ENCODE measurements at places on chromosomes 4 and X. TPM values are rescaled to one million over a fixed set of nuclear protein-coding genes. Genes with fewer than 3 reads are reported as not detected.

GRCh38 chrX:155048977-155049619 lies 21.8 kb downstream of the CMC4 start:
- H3K27me3 ChIP-seq = no peaks in the 10 kb centered on the region
- no peaks in the 10 kb centered on the region for H3K4me1 ChIP-seq
- H3K4me3 ChIP-seq = no peak overlapping the region
- peak; percentile 71 for DNase-seq

DNA sequence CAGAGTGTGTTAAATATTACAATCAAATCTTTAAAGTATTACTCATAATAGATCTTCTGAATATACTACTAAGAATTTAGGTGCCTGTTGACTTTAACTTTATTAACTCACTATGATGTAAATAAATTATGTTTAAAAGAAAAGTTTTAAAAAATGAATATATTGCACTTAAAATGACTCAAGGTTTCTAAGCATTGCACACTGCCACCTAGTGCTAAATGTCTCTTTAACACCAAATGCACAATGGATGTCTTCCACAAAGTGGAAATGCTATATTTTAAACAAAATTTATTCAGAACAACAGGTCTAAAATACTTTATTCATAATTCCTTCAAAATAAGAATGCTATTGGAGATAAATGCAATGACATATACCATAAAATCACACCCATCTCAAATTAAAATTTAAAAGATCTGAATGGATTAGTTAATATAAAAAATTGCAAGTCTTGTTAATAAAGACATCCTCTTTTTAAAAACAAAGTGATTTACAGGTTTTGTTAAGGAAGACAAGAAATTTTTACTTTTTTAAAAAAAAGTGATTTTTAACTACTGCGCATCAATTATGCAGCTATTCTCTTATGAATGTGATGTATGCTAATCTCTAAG lies 5.5 kb downstream of the INPP4B start:
- no peak overlapping the region for H3K27ac ChIP-seq
- H3K27me3 ChIP-seq = peaks cover 7% of the 10 kb centered on the region
- H3K4me1 ChIP-seq = peaks cover 16% of the 10 kb centered on the region
- H3K4me3 ChIP-seq = no peak overlapping the region

- no peak for DNase-seq
- H3K4me3 ChIP-seq = no peak overlapping the region
- H3K27ac ChIP-seq = no peak overlapping the region
- H3K36me3 ChIP-seq = peaks cover 81% of the 10 kb centered on the region
- no peaks in the 10 kb centered on the region for H3K27me3 ChIP-seq
Observed at GRCh38 chr4:40828661-40829060, 78.9 kb downstream of the NSUN7 start.

- H3K4me3 ChIP-seq = no peak overlapping the region
- peaks cover 89% of the 10 kb centered on the region for H3K36me3 ChIP-seq
- DNase-seq = no peak
- no peaks in the 10 kb centered on the region for H3K4me1 ChIP-seq
- no peaks in the 10 kb centered on the region for H3K27me3 ChIP-seq
Observed at GRCh38 chr4:20723019-20723418, 22.8 kb downstream of the PACRGL start.

DNA sequence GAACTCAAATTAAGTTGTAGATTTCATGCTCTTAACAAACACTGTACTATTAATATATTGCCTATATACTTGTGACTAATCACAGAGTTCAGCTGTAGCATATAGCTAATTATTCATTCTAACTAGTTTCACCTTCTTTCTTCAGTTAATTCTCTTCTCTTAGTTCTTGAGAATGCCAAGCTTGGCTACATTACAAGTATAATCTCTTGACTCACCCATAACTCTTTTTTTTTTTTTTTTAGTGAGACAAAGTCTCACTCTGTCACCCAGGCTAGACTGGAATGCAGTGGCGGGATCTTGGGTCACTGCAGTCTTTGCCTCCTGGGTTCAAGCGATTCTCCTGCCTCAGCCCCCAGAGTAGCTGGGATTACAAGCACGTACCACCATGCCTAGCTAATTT lies 5.4 kb downstream of the KLHL5 start:
- H3K4me1 ChIP-seq = no peaks in the 10 kb centered on the region
- H3K27me3 ChIP-seq = no peaks in the 10 kb centered on the region
- no peaks in the 10 kb centered on the region for H3K36me3 ChIP-seq

DNA sequence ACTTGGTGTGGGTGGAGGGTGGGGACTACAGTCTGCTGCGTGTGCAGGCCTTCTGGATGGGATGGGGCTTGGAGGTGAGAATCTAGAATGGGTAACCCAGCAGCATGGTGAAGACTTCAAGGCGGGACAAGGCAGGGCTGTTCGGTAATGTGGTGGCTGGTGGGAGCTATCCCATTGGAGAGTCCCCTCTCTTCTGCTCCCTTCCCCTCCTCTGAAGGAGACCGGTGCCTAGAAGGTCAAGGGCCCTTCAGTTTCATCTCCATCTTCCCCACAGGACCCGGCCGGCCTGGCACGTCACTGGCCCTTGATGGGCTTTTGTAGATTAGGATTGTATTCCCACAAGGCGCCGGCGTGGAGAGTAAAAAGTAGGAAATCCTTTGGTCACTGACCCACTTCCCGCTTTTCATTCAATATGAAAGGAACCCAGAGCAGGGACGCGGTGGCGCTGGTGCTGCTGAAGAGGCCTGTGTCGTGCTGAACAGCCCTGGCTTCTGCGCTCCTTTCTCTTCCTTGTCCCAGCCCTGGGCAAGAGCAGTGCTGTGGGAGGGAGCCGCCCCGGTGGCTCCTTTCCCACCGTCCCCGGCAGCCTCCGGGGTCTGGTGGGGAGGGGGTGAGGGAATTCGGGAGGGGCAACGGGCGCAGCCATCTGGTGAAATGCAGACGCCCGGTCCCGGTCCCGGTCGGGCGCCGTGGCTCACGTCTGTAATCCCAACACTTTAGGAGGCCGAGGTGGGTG lies 7.3 kb upstream of the HMGB3 start:
- no peak overlapping the region for H3K4me3 ChIP-seq
- H3K27me3 ChIP-seq = no peaks in the 10 kb centered on the region
- H3K27ac ChIP-seq = no peak overlapping the region
- H3K36me3 ChIP-seq = no peaks in the 10 kb centered on the region
- H3K4me1 ChIP-seq = no peaks in the 10 kb centered on the region
- no peak for DNase-seq

GRCh38 chr4:624705-625590 lies at the start of gene PDE6B:
Gene PDE6B, plus strand, starts transcription at chr4:625573. Its CDS starts 54 bp downstream, at chr4:625627.
- no peak for DNase-seq
- no peaks in the 10 kb centered on the region for H3K4me1 ChIP-seq
- H3K36me3 ChIP-seq = no peaks in the 10 kb centered on the region
- peaks cover 65% of the 10 kb centered on the region for H3K27me3 ChIP-seq

GRCh38 chrX:15864023-15864422 lies 9.4 kb upstream of the AP1S2 start:
- H3K4me3 ChIP-seq = no peak overlapping the region
- no peaks in the 10 kb centered on the region for H3K4me1 ChIP-seq
- H3K36me3 ChIP-seq = no peaks in the 10 kb centered on the region

GRCh38 chr4:148430854-148431253 lies 11.4 kb downstream of the NR3C2 start:
- no peak overlapping the region for H3K4me3 ChIP-seq
- peak overlapping the region; percentile 33 for H3K27ac ChIP-seq
- peaks cover 7% of the 10 kb centered on the region for H3K36me3 ChIP-seq
- peak; percentile 47 for DNase-seq

- H3K27me3 ChIP-seq = no peaks in the 10 kb centered on the region
- no peaks in the 10 kb centered on the region for H3K4me1 ChIP-seq
- H3K4me3 ChIP-seq = no peak overlapping the region
- H3K27ac ChIP-seq = no peak overlapping the region
Observed at GRCh38 chr4:176953021-176953420, 160.3 kb upstream of the VEGFC start.

DNA sequence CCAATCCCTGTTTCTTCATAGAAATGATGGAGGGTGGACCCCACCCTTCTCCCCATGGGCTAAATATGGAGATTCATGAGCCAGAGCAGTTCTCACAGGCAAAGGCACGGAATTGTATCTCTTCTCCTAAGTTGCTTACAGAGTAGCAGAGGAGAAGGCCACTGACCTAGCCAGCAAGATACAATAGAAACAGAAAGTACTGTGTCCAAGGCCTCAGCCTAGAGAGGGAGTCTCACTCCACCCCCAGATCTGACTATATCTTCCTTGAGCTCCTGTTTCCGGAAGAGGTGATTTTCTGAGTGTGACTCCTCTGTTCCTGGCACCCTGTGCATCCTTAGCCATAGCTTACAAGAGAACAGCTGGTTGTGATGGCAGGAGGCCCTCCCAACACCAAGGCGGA lies at the start of gene FATE1:
FATE1 (plus strand) TSS at position 284 of the 400 bp plus-strand sequence; CDS start at position 369, 85 bp downstream.
- no peak within 1 kb of the TSS for H3K27ac ChIP-seq
- no peaks in the 10 kb centered on the region for H3K4me1 ChIP-seq
- no peaks in the 10 kb centered on the region for H3K27me3 ChIP-seq
- no peak for DNase-seq

DNA sequence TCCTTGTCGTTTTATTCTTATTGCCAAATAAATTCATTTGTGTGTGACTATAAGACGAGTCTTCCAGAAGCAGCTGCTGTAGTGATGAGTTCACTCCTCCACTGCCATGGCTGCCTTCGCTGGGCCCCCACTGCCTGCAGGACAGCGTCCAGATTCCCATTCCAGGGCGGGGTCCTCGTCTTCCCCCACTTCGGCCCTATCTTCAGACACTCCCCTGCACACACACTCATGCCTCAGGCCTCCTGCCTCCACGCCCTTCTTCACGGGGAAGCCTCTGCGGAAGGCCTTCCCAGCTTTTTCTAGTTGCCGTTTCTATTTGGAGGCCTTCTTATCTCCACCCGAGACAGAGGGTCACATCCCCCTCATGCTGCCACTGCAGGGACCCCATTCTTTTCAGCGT lies 80.4 kb downstream of the SHROOM2 start:
- no peak overlapping the region for H3K4me3 ChIP-seq
- no peak overlapping the region for H3K27ac ChIP-seq
- H3K4me1 ChIP-seq = no peaks in the 10 kb centered on the region

- DNase-seq = no peak
- H3K27ac ChIP-seq = no peak overlapping the region
- H3K4me3 ChIP-seq = no peak overlapping the region
- no peaks in the 10 kb centered on the region for H3K36me3 ChIP-seq
Observed at GRCh38 chr4:4356106-4357041, 30.5 kb upstream of the NSG1 start.

DNA sequence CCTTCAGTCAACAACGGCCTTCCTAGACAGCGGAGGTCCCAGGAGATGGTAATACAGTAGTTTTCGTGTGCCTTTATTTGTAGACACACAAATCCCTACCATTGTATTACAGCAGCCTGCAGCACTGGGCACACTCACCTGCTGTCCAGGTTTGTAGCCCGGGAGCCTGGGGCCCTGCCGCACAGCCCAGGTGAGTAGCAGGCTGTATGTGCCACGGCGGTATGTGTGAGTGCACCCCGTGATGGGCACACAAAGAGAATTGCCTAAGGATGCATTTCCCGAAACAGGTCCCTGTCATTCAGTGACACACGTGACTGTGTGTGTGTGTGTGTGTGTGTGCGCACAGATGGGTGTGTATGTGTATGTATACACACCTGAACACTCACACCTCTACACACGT lies 8.1 kb upstream of the SLC25A6 start:
- H3K27me3 ChIP-seq = no peaks in the 10 kb centered on the region
- no peak for DNase-seq
- H3K4me1 ChIP-seq = no peaks in the 10 kb centered on the region
- no peak overlapping the region for H3K4me3 ChIP-seq
- H3K27ac ChIP-seq = no peak overlapping the region

- H3K36me3 ChIP-seq = no peaks in the 10 kb centered on the region
- no peak overlapping the region for H3K4me3 ChIP-seq
- peak; percentile 45 for DNase-seq
- H3K27me3 ChIP-seq = no peaks in the 10 kb centered on the region
- no peak overlapping the region for H3K27ac ChIP-seq
- no peaks in the 10 kb centered on the region for H3K4me1 ChIP-seq
Observed at GRCh38 chr4:110850461-110851442, 227.9 kb upstream of the PITX2 start.

DNA sequence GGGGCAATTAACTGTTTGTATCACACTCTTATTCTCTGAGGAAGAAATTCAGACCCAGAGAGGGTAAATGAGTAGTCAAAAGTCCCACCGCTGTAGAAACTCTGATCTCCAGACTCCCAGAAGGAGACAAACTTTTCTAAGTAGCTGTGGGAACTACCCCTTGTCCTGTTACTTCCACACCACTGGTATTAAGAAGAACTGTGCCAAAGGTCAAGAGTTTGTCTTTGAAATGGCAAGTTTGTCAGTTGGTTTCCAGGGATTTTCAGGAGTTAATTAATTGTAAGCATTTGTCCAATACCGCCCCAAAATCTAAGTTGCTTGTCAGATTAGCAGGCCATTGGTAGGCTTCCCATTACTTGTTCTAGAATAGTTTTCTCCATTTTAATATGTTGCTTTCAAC lies 85.7 kb downstream of the GC start:
- H3K4me3 ChIP-seq = no peak overlapping the region
- H3K27me3 ChIP-seq = no peaks in the 10 kb centered on the region
- DNase-seq = no peak
- H3K36me3 ChIP-seq = no peaks in the 10 kb centered on the region
- H3K27ac ChIP-seq = no peak overlapping the region

GRCh38 chr4:142112451-142112850 lies 476.1 kb downstream of the IL15 start:
- DNase-seq = no peak
- H3K27ac ChIP-seq = no peak overlapping the region
- H3K27me3 ChIP-seq = no peaks in the 10 kb centered on the region
- H3K4me1 ChIP-seq = no peaks in the 10 kb centered on the region
- H3K36me3 ChIP-seq = peaks cover 4% of the 10 kb centered on the region
- no peak overlapping the region for H3K4me3 ChIP-seq

GRCh38 chr4:139851133-139851532 lies 185.5 kb downstream of the MGST2 start:
- H3K36me3 ChIP-seq = no peaks in the 10 kb centered on the region
- no peaks in the 10 kb centered on the region for H3K27me3 ChIP-seq
- H3K4me1 ChIP-seq = peaks cover 3% of the 10 kb centered on the region

DNA sequence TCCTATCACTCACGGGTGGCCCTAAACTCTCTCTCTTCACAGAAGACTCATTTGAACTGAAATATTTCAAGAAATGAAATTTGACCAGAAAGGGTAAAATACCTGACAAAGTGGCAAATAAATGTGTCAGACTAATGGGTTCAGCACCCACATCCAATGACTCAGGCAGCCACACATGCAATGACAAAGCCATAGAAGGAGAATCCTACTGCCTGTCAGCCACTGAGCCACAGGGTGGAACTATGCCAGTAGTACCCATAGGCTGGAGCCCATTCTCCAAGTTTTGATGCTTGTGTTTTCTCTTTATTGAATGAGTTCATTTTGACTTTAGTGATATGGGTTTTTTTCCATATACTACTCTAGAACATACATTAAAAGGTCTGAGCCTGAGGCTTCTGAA lies 179.0 kb downstream of the BEND2 start:
- H3K27me3 ChIP-seq = no peaks in the 10 kb centered on the region
- H3K4me3 ChIP-seq = no peak overlapping the region
- no peak overlapping the region for H3K27ac ChIP-seq
- no peaks in the 10 kb centered on the region for H3K4me1 ChIP-seq

GRCh38 chrX:31593353-31593752 lies 521.5 kb upstream of the FTHL17 start:
- H3K36me3 ChIP-seq = no peaks in the 10 kb centered on the region
- no peaks in the 10 kb centered on the region for H3K4me1 ChIP-seq
- no peaks in the 10 kb centered on the region for H3K27me3 ChIP-seq
- no peak overlapping the region for H3K4me3 ChIP-seq

The PTCHD1 gene
- not detected for polyA plus RNA-seq

The FNIP2 gene
- 15.7 TPM for polyA plus RNA-seq

The VCX3A gene
- 0.50 TPM for polyA plus RNA-seq

The STARD8 gene
- polyA plus RNA-seq = 2.3 TPM

The SMIM31 gene
- 1.6 TPM for polyA plus RNA-seq

The RXFP1 gene
- 0.15 TPM for polyA plus RNA-seq

The CXCL10 gene
- polyA plus RNA-seq = 1.3 TPM

The SULT1E1 gene
- 0.68 TPM for polyA plus RNA-seq

The CCDC149 gene
- polyA plus RNA-seq = 7.0 TPM
